Natural killer cell treated with Interleukin-12 subunit alpha and Interleukin-12 subunit beta and Interleukin-15 and Interleukin-18, amount 100 ng/mL, for 72 hours (primary cell): ENCODE measurements at places on chromosomes 4 and X. TPM values are rescaled to one million over a fixed set of nuclear protein-coding genes. Genes with fewer than 3 reads are reported as not detected.

The TLL1 gene
- 0.31 TPM for total RNA-seq

The INTU gene
- total RNA-seq: 0.81 TPM

The CCDC110 gene
- not detected for total RNA-seq

The NPNT gene
- not detected for total RNA-seq

The NAP1L2 gene
- total RNA-seq: 1.1 TPM

The HS6ST2 gene
- total RNA-seq: 0.36 TPM

The ZCCHC18 gene
- 4.8 TPM for total RNA-seq

The CMC4 gene
- total RNA-seq: 1.4 TPM

The NHS gene
- total RNA-seq: 0.14 TPM

The SPOCK3 gene
- not detected for total RNA-seq

The LRCH2 gene
- total RNA-seq: not detected

The CLIC2 gene
- total RNA-seq: not detected

The POU3F4 gene
- not detected for total RNA-seq

The SLC39A8 gene
- total RNA-seq: 56.8 TPM

The FGFBP1 gene
- not detected for total RNA-seq

The TMEM144 gene
- total RNA-seq: 2.2 TPM

The ABCG2 gene
- 0.50 TPM for total RNA-seq

The DUX4 gene
- total RNA-seq: not detected

The DKK2 gene
- total RNA-seq: not detected
